ENCODE measurements at places on chromosomes 11 and 22.

- no peak for DNase-seq
These were observed 77.3 kb upstream of the SHISAL1 start for GRCh38 chr22:44389926-44390612.

DNA sequence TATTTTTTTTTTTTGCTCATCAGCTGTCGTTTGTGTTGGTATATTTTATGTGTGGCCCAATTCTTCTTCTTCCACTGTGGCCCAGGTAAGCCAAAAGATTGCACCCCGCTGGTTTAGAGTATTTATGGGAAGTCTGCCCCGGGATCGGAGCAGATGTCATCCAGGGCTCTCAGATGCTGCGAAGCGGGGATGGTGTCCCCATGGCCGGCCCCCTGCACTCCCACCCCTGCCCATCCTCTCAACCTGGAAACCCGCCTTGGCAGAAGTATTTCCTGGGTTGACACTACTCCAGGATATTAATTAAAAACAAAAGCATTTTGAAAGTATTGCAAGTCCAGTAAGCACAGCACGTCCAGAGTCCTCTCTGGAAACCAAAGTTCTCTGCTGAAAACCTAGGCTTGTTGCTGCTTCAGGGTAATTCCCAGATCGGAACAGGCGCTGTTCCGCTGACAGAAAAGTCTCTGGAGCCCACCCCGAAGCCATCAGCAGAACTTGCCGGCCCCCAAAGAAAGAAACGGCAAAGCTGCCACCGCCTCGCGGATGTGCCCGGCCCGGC, 833 bp downstream of the SCUBE2 start:
- DNase-seq = no peak

DNA sequence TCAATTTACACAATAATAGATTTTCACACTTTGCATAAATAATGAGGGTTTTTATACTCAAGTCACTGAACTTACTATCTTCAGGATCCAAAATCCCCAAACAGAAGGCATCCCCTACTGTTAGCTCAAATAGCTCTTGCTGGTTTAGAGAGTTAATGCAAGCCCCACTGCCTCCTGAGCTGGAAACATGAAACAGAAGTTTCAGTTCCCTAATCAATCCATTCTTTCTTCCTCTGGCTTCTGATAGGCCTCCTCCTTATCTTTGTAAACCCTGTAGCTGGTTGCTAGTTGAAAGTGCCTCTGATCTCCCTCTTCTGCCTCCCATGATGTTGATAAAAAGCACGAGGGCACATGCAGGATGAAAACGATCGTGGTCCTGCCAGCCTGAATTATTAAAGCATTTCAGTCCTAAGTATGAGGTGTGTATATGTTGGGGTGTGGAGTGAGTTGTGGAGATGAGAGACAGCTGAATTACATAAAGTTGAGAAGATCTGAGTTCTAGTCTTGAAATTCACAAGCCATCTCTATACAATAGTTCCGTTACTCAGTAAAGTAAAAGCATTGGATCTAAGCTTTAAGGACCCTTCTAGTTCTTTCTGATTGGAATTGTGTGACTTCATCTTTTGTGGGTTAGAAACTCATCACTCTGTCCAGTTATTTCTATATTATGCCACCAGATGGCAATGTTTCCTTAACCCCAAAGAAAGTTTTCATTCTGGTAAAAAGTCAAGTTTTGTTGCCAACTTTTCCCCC, 35.0 kb upstream of the EHF start:
- no peak for DNase-seq

DNA sequence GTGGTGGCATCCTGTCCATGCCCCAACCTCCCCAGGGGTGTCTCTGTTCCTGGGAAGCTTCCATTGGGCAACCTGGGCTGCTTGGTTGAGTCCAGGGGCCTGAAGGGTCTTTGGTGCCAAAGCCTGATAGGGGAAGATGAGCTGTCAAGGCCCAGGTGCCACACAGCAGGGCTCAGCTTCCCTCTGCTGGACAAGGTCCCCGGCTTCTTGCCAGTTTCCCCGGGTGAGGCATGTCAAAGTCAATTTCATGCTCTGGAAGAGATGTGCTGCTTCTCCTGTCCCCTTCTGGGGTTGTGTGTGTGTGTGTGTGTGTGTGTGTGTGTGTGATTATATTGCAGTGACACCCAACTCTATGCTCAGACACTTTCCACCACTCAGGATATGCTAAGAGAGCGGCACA, 26.9 kb downstream of the TP53I11 start:
- no peak for DNase-seq

- DNase-seq = no peak
These were observed 39.3 kb downstream of the LARGE1 start for GRCh38 chr22:33880986-33881385.

DNA sequence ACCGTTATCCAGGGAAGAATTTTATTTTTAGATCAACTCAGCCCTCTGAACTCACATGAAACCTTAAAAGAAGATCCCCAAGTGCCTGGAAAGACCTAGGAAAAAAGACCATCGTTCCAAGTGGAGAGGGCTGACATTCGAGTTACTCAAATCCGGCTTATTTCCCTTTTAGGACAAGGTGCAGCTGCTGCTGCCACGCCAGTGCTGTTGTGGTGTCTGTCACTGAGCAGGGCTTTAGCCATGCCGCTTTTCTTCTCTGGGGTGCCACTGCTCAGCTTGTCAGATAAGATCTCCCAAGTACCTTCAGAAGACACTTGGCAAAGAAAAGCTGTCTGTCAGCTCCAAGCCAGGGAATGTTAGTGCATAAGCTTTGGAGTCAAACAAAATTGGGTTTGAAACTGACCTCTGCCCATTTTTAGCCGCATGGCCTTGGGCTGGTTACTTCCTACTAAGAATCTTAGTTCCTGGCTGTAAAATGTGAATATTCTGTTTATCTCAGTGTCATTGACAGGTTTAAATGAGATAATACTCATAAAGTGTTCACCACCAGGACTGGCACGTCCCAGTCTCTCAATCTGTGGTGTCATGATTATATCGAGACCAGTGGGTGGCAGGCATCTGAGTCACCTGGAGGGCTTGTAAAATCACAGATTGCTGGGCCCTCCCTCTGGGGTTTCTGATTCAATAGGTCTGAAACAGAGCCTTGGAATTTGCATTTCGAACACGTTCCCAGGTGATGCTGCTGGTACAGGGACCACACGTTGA, 117.5 kb downstream of the PKNOX2 start:
- peak; percentile 18 for DNase-seq

- no peak for DNase-seq
These were observed 19.0 kb upstream of the MPPED2 start for GRCh38 chr11:30605036-30605605.

GRCh38 chr11:66346476-66347424, 679 bp downstream of the B4GAT1 start:
- DNase-seq = no peak
